ENCODE measurements at places on chromosomes 7 and 10. TPM values are rescaled to one million over a fixed set of nuclear protein-coding genes. Genes with fewer than 3 reads are reported as not detected.

Gene CRHR2
- total RNA-seq = not detected

Gene MNX1
- not detected for total RNA-seq

Gene GET4
- total RNA-seq = 23.6 TPM

Gene SCIN
- total RNA-seq = not detected

Gene GIGYF1
- 10.1 TPM for total RNA-seq

Gene MEST
- 104 TPM for total RNA-seq

Gene DLX6
- not detected for total RNA-seq
